Skeletal muscle tissue (tissue), 5 donors: ENCODE measurements at places on chromosomes 12 and 14. TPM values are rescaled to one million over a fixed set of nuclear protein-coding genes. Genes with fewer than 3 reads are reported as not detected.

The ADAM20 gene
- total RNA-seq, result 2.1 TPM

The MYL6 gene
- 859 TPM for total RNA-seq

The KRT84 gene
- total RNA-seq, result not detected

The AKAP6 gene
- total RNA-seq, result 102 TPM

The ELK3 gene
- 9.9 TPM for total RNA-seq

The JDP2 gene
- total RNA-seq, result 24.5 TPM

The BMP4 gene
- 5.2 TPM for total RNA-seq
